ENCODE measurements at places on chromosomes 6 and 20.

GRCh38 chr20:36104244-36104643 is 50.3 kb upstream of the EPB41L1 start:
- DNase-seq, result no peak

- no peak for DNase-seq
These were observed 131.2 kb upstream of the BTN3A2 start for GRCh38 chr6:26233649-26234420.

GRCh38 chr20:22914291-22914690 is 120.8 kb upstream of the SSTR4 start:
- no peak for DNase-seq

- no peak for DNase-seq
These were observed 199.6 kb downstream of the GMPR start for GRCh38 chr6:16437984-16438383.

- no peak for DNase-seq
These were observed 125.4 kb downstream of the MAN1A1 start for GRCh38 chr6:119224095-119224701.

DNA sequence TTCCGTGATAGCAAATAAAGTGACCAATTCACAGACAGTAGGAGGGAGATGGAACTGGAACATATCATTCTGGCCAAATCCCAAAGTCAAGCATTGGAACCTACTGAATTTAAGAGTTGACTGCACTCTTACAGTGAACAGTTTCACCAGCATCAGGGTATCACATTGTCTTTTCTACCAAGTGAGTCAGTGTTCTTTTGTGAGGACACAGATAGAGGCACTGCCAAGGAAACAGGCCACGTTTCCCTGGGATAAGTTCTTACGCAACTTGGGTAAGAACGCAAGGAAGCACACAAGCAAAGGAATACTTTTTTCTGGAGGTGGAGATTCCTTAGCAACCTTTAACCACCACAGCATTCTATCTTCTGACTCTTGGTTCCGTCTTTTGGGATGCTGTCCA is 28.6 kb upstream of the ENPP5 start:
- DNase-seq, result no peak

GRCh38 chr6:113458368-113459010 is 398.7 kb upstream of the MARCKS start:
- DNase-seq, result no peak

DNA sequence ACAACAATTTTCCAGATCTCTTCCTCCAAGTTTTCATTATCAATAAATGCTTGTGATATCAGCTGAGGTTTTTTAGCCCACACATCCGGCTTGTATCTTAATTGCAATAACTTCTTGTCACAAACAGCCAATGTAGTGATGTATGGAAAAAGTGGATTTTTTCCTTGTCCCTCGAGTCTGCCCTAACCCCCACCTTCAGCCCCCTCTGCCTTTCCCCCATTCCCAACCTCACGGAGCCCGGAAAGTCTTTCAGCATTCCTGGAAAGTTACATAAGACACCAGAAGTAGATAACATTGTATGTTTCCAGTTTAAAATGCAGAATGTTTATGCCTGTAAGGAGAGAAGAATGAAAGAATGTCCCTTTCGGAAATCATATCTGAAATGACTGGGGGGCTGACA is 179.2 kb upstream of the PHACTR1 start:
- no peak for DNase-seq

DNA sequence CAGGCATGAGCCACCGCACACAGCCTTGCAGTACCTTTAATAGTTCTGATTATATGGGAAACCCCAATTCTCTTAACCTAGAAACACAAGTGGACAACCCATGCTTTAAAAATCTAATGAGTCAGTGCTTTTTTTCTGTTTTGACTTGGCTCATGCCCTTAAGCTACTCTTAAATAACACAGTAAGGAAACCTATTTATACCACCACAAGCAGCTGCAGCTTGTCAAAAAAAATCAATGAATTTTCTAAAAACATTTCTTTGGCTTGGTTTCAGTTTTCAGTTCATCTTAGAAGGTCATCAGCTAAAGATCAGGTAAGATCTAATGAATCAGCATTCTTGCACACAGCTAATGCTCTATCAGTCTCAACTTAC is 124.1 kb upstream of the DST start:
- DNase-seq, result no peak

Data from SW 1271 (cell line).